ENCODE measurements at places on chromosomes 7 and 10.
A peak's percentile ranks its signal among the peaks of the same experiment; 100 is the strongest.

DNA sequence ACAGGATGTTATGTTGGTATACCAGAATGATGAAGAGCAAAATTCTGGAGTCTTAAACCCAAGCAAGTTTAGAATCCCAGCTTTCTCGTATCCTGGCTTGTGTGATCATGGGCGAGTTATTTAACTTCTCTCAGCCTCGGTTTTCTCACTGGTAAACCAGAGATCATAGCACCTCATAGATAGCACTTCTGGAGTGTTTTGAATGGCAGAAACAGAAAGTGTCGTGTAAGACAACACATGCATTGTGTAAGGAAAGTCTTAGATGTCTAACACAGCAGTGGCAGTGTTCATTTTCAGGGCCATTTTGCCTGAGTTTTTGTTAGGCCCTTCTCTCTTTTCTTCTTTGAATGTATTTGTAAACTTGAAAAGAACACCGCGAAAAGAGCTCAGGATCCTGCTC is 465.1 kb downstream of the AUTS2 start:
- DNase-seq = no peak

DNA sequence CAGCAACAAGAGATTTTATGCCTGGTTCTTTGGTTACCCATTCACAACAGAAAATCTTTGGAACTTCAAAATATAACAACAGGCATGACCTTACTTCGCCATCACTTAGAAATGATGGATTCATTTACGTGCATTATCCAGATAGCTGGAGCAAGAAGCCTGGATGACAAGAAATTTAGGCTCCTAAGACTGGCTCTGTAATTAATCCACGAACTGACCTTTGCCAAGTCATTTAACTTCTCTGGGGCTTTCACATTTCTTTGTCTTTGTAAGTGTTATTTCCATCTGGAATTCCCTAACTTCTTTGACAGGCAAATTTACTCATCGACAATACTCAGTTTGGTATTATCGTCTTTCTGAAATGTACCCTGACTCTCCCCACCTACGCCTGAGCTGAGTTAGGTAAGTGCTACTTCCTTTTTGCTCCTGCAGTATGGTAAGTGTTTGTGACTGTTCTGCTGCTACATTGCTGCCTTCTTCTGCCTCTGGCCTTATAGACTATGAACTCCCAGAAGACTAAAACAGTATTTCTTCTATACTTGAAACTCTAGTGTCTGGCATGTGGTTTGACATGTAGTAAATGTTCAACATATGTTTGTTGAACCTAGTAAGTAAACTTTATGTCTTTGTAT is 5.5 kb upstream of the MDFIC start:
- DNase-seq = peak; percentile 36

DNA sequence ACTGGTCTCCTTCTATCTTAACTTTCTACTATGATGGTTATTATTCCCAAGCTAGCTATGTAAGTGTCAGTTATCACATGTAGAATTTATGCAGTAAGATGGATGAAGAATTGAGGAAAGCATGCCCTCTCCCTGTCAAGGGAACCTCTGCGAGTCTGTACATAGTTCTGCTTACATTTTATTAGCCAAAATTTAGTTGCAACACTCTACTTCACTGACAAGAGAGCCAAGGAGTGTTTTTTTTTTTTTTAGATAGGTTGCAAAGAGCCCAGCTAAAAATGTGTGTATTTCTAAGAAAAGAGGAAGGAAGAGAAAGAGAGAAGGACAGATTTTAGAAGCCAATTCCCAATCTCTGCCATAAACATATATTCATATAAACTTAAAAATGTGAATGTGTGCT is 357.7 kb upstream of the LRRN3 start:
- DNase-seq = no peak

DNA sequence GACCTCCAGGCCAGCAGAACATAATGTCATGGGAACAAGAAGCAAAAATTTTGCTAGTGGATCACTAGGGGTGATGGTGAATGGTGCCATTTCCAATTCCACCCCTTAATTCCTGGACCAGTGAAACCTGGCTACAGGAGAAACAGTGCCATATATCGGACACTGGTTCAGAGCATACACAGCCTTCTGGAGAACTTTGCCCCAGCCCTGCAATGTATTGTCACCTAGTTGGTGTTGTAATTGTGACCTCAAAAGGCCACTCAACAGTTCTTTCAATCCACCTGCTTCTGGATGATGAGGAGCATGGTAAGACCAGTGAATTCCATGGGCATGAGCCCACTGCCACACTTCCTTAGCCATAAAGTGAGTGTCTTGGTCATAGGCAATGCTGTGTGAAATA is 59.8 kb upstream of the AASS start:
- DNase-seq = no peak

DNA sequence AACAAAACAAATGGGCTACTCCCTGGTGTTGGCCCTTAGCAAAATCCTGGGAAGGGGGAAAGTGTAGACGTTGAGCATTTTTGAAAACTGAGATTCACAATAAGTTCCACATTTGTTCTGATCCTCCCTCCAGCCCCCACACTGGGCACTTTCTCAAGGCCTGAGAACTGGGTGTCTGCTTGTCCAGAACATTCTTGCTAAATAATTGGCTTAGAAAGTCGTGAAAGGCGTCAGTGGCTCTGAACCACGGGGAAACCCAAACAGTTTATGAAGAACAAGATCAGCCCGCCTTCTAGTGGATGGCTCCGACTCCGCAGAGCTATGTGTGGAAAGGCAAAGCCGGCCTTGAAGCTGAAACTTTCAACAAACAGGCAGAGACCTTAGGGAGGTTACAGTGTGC is 370.1 kb downstream of the PRPF18 start:
- no peak for DNase-seq

GRCh38 chr7:87127019-87127418 is 25.2 kb upstream of the DMTF1 start:
- DNase-seq = no peak

DNA sequence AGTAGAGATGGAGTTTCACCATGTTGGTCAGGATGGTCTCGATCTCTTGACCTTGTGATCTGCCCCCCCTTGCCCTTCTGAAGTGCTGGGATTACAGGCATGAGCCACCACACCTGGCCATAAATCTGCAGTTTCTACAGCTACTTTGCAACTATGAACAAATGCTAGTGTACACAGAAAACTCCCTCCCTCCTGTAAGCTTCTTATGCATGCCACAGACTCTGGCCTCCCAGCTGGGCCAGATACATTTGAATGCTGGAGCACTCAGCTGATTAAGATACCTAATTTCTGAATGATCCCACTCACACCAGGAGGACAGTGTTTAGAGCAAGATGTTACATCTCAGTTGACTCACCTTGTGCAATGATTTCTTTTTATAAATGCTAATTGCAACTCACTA is 486.2 kb downstream of the KCNMA1 start:
- no peak for DNase-seq

- no peak for DNase-seq
Observed at GRCh38 chr10:11274452-11274851, 256.8 kb downstream of the CELF2 start.

- no peak for DNase-seq
Observed at GRCh38 chr7:20033621-20034400, 183.4 kb downstream of the MACC1 start.

- DNase-seq = no peak
Observed at GRCh38 chr10:44774676-44775401, 136.3 kb upstream of the TMEM72 start.

DNA sequence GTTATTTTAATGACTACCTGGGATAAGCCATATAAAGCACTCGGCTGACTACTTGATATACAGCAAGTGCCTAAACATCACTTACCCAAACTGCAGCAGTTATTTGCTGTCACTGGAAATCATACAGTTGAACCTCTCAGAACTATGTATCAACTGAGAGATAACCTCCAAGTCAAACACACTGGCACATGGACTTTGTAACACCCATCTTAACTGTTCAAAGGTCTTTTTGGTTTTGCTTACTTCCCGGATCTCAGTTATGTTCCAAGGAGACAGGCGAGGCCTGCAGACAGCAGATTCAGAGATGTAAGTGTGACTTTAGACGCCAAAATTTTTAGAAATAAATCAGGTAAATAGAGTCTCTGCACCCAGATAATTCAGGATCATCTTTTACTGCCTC is 34.6 kb upstream of the DAGLB start:
- DNase-seq = no peak

- DNase-seq = no peak
Observed at GRCh38 chr7:157816086-157816485, 479.3 kb downstream of the DNAJB6 start.

GRCh38 chr7:95501261-95501832 is 15.6 kb downstream of the ASB4 start:
- no peak for DNase-seq

- DNase-seq = no peak
Observed at GRCh38 chr10:71156436-71156835, 55.9 kb upstream of the UNC5B start.

DNA sequence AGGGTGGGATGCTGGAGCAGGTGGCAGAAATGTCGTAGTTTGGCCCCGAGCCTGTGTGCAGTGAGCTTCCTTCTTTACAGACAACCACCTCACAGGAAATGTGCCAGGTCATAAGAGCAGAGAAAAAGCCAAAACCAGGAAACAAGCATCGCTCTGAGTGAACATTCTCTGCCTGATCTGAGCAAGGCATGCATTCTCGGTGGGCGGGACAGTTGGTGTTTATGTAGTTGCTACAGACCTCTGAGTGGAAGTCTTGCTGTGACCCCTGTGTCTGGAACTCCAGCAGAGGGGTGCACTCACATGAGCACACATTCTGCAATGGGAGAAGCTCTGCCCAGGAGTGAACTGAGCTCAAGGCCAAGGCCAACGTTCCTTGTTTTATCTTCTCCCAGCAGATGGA is 230.1 kb downstream of the TCERG1L start:
- no peak for DNase-seq

DNA sequence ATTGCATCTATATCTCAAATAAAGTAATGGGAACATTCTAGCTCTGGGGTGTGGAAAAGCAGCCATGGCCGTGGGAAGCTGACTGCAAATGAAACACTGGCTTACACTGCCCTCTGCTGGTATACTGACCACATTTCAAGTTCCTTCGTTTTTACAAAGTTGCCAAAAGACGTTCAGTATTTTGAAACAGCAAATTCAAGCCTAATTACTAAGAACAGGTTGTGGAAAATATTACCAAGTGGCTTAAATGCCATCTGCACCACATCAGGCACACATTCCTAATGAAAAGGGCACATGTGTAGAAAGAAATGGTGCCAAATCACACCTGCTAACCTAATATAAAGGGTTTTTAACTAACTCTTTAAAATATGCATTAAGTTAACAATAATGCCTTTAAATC is 83.9 kb downstream of the JAZF1 start:
- peak; percentile 57 for DNase-seq

GRCh38 chr7:74138334-74138867 is 35.8 kb upstream of the EIF4H start:
- no peak for DNase-seq

GRCh38 chr7:108263425-108263824 is 133.3 kb upstream of the LAMB4 start:
- no peak for DNase-seq

- no peak for DNase-seq
Observed at GRCh38 chr10:131559450-131559911, 248.0 kb upstream of the TCERG1L start.

DNA sequence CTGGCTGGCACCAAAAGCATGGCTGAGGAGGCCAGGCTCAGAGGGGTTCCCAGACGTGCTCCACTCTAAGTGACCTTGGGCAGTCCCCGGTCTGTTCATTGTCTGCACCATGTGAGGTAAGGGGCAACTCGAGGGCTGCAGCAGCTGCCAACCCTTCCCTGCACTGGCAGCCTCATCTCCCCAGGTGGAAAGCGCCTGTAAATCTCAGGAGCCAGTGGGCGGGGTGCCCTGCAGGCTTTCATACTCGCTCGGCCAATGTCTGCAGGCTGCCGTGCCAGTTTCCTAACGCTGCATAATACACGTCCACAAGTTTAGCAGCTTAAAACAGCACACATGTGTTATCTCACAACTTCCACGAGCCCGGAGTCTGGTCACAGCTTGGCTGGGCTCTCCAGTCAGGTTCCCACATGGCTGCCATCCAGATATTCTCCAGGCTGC is 12.6 kb upstream of the GDF10 start:
- DNase-seq = no peak

DNA sequence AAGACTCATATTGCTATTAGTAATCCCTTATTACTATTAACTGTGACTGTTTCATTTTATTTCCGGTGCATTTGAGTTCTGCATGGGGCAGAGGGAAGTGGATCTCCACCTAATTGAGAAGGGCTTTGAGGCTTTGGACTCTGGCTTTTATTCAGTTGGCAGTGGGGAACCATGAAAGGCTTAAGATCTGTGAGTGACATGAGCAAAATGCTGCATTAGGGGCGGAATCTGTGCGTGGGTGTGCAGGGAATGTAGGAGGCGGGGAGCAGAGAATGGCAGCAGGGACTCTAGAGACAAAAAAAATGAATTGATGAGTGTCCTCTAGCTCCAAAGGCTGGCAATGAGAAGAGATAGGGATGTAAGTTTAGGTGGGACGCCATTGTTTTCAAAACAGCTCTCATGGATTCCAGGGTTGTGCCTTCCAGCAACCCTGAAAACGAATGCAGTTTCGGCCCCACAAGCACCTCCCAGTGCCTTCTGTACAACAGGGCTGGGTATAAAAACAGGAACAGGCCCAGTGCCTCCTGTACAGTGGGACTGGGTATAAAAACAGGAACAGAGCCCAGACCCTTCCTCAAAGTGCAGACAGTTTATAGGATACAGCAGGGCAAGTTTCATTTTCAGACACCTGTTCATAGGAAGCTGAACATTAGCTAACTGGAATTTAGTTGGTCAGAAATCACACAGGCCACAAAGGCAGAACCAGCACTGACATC is 663.3 kb upstream of the FOXK1 start:
- DNase-seq = no peak

DNA sequence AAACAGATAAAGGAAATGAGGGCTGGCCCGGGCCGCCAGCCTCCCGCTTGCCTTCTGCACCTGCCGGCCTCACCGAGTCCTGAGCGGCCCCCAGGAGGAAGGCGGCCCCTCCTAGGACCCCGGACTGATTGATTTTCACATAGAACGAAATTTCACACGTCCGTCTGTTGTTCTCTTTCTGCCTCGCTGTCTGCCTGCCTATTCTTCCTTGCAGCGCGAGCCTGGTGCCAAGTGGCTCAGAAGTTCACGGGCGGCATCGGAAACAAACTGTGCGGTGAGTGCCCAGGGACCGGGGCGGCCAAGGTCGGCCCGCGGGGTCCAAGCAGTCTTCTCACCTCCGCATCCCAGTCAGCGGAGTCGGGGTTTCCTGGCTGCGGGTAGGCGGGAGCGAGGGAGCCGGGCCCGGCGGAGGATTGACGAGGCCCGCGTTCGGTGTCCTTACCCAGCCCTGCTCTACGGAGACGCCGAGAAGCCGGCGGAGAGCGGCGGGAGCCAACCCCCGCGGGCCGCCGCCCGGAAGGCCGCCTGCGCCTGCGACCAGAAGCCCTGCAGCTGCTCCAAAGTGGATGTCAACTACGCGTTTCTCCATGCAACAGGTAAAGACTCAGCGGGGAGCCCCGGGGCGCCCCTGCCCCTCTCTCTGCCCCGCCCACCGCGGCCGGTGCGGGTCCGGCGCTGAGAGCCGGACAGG is 967 bp downstream of the GAD2 start:
- DNase-seq = no peak

DNA sequence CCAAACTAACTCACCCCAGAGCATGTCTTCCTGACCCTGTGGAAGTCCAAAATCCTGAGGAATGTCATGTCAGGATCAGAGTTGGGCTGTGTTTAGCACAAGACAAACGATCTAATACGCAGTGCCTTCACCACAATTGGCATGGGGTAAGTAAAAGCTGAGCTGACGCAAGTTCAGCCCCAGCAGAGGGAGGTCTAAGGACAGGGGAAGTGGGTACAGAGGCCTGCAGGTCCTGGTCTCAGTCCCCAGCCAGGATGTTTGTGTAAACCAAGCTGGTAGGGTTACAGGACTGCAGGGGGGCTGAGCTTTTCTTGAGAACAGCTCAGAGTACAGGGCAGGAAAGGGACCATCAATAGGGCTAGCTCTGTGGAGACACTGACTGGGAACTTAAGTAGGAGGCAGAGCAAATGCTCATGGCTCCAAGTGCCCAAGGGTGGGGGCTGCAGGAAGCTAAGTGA is 5.3 kb upstream of the KCNIP2 start:
- DNase-seq = peak; percentile 91

Data from HL-60 (cell line).